ENCODE measurements at places on chromosomes 2 and 18.
A peak's percentile ranks its signal among the peaks of the same experiment; 100 is the strongest.

DNA sequence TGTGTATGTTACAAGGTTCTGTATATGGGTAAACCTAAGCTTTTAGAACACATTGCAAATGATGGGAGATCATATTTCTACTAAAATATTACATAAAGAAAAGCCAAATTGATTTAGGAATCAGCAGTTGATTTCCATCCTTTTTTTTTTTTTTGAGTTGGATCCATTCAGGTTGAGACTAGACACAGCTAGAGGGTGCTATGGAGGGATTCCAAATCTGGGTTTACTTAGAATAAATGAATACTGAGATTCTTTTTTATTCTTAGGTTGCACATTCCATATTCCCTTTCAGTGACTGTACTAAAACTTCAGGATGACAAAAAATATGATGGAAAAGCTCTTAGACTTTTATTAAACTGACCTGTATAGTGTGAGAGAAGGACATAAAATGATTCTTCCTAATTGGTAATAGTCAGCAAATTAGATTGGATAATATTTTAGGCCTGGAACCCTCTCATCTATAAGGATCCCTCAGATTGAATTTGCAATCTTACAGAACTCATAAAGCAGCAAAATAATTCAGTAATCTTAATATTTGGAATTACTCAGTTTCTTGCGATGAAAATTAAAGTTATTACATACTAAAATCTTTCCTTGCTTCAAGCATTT lies 183.3 kb upstream of the SESTD1 start:
- no peak for DNase-seq

- DNase-seq: no peak
Observed at GRCh38 chr2:231270221-231271114, 72.0 kb downstream of the ARMC9 start.

GRCh38 chr2:234454433-234454832 lies 42.4 kb downstream of the ARL4C start:
- DNase-seq: no peak

DNA sequence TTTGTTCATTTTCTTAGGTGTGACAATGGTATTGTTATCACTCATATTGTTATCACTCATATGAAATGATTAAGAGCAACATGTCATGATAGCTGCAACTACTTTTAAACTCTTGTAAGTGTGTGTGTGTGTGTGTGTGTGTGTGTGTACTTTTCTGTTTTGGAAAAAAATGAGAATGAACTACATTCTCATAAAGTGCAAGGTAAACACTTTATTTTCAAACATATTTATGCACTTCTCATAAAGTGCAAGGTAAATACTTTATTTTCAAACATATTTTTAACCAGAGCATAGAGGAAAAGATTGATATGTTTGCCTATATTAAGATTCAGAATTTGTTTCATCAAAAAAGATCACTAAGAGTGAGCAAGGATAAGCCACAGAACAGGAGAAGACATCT lies 99.8 kb downstream of the TEX51 start:
- DNase-seq: no peak

DNA sequence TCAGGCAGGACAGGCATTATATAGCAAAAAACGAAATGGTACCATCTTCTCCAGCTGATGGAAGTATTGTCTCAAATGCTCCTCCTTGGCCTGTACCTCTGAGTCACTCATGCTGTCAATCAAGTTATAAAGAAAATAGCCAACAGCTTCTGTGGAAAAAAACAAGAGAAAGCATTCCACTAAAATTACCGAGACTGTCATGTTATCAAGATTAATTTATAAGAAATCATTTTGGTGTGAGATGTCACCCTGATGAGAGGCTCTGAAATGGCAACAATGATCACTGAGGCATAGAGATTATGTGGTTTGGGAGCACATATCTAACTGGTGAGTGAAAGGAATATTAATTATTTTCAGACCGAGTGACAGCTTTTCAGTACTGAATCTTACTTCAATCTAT lies 47.4 kb downstream of the LRPPRC start:
- no peak for DNase-seq

GRCh38 chr2:149183187-149183586 lies 144.7 kb downstream of the LYPD6B start:
- DNase-seq: no peak

DNA sequence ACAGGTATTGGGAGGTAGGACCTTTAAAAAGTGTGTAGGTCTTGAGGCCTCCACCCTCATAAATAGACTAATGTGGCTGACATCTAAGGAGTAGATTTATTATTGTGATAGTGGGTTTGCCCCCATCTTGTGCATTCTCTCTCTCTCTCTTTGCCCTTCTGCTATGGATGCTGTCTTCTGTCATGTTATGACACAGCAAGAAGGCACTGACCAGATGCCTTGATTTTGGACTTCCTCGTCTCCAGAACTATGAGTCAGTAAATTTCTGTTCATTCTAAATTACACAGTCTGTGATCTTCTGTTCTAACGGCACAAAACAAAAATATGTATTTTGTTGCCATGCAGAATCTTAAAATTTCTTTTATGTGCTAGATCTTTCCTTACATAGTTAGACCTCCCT lies 66.9 kb downstream of the ATAD2B start:
- peak; percentile 22 for DNase-seq

DNA sequence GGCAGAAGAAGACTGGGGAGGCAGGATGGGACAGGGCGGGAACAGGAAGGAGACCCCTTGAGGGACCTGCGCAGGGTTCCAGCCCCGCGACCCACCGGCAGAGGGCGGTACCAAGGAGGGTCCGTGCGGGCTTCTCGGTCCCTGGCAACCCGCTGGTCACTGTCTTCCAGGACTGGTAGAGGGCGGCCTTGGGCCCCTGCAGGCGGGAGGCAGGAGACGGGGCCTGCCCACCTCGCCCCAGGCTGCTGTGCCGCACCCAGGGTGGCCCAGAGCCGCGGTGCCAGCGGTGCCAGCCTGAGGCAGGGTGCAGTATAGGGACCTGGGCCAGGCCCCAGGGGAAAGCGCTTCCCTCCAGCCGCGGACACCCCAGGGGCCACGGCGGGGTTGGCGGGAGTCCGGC lies 34.5 kb downstream of the NEURL3 start:
- DNase-seq: no peak

DNA sequence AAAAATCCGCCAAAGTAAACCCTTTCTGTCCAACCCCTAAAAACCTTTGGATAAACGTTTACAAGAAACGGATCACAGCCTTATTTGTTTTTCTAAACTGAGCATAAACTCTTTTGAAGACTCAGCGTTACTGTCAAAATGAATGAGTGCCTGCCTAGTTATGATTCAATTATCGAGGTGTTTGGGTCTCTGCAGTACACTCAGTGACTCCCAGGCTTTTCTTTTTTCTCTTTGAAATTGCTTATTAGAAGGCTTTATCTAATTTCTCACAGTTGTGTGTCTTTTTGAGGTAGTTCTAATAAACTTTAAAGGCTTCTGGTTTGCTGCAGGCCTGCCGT lies 663 bp downstream of the RHBDD1 start:
- no peak for DNase-seq

DNA sequence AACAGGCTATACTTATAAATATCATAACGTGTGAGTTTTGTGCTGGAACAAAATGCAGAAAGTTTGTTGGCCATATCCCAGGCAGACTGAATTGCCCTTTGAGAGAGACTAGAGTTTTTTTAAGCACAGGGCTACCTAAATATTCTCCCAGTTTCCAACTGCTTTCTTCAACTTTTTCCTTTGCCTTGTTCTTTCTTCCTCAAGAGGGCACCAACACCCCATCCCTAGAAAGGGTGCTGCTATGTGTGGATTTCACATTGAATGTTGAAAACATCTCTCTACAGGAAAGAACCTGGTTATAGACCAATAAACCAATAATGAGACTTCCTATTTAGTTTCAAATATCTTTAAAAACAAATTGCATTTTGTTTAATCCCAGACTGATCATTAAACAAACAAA lies 87.9 kb downstream of the ICOS start:
- peak; percentile 34 for DNase-seq

- no peak for DNase-seq
Observed at GRCh38 chr2:199535445-199536177, 77.9 kb upstream of the SATB2 start.

DNA sequence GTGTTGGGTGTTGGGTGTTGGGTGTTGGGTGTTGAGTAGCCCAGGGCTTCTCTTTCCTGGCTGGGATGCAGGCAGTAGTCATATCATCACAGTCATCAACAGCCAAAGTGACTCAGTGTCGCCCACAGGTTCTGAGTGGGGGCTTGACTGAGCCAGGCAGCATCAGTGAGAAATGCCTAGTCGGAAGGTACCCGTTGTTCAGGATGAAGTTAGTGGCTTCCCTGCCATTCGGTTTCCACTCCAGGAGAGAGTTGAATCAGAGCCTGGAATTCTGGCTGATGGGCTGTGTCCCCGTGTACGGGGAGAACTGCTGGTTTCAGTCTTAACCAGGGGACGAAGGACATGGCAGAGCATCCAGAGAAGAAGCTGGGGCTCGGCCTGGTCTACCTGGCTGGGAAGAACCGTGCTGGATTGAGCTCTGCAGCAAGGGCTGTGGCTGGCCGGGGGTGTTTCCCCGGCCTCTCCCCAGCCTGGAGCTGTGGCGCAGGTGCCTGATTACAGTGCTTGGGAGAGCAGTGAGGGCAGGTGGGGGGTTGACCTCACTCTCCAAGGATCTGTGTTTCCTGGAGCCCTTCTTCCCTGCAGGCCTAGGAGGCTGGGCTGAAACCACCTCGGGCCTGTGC lies 49.4 kb downstream of the AGAP1 start:
- no peak for DNase-seq

Data from fibroblast of the aortic adventitia (primary cell).